AG20443 (cell line): ENCODE measurements at places on chromosomes 1 and 21.

DNA sequence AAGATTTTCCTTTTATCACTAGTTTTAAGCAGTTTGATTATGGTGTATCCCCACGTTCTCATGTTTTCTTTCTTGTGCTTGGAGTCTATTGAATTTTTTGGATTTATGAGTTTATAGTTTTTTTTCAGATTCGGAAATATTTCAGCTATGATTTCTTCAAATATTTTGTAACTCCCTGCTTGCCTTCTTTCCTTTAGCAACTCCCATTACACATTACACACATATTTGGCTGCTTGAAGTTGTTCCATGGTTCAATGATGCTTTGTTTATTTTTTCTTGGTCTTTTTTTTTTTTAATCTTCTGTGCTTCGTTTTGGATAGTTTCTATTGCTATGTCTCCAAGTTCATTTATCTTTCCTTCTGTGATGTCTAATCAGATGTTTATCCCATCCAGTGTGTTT is 48.5 kb upstream of the WARS2 start:
- DNase-seq = peak; percentile 41

- DNase-seq = peak; percentile 64
Measured at GRCh38 chr1:246597340-246597739, 31.1 kb downstream of the CNST start.

- DNase-seq = no peak
Measured at GRCh38 chr1:41366455-41367287, 5.4 kb downstream of the FOXO6 start.

- DNase-seq = peak; percentile 11
Measured at GRCh38 chr1:44903011-44903680, 60.1 kb upstream of the PTCH2 start.

DNA sequence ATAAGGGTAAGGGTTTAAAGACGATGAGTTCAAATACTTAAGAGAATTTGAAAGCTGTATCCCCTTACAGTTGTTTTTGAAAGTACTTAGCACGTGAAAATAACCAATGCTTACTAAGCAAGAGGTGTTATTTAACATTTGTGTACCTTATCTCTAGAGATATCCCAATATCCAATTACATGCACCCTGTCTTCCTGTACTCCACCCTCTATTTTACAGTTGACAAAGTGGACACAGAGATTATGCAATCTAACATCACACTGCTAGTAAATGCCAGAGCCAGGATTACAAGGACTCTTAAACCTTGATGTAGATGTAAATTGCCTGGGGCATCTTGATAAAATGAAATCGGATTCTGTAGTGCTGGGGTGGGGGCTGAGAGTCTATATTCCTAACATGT is 72.0 kb downstream of the GDAP2 start:
- no peak for DNase-seq

DNA sequence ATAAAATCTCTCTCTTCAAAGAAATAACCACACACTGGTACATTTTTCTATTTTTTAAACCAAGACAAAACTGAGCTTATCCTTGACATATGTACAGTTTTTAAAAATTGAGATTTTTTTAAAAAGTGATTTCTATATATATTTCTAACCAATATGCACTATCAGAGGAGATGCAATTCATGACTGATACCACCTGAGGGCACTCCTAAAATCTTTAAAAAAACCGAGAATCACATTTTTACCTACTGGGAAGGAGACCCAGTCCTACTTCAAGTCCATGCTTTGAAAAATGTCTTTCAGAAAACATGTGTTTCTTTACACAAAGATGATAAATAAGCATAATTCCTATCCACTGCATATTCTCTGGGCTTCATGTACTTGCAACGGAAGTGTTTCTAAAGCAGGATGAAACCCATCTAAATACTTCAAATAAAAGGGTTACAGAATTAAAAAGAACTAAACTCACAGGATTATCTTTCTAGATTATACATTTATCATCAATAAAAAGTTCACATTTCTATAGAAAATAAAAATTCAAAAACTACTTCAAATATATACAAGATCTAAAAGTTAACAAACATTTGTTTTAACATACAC is 98.6 kb downstream of the ENAH start:
- peak; percentile 34 for DNase-seq

- no peak for DNase-seq
Measured at GRCh38 chr1:219985169-219985568, 56.8 kb upstream of the SLC30A10 start.

GRCh38 chr1:79760531-79760930 is 754.0 kb upstream of the ADGRL4 start:
- no peak for DNase-seq

GRCh38 chr1:104932949-104933679 is 1183.4 kb downstream of the AMY1C start:
- no peak for DNase-seq

DNA sequence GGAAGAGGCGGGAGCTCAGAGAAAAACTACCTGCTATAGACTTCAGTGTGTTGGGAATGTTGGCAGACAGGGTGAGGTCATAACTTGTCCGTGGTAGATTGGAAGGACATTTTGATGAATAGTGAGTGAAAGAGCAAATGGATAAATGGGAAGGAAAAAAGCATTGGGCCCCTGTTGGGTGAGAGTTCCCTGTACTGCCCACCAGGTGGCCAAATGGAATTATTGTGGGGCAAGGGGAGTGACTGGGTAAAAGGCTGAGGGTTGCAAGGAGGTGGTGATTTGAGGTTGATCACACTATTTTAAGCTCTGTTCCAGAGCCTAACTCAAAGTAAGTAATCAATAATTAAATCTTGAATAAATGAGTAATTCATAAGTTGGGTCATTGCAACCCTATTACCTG is 60.4 kb downstream of the MRPS6 start:
- DNase-seq = no peak

GRCh38 chr1:41278076-41278475 is 36.0 kb upstream of the SCMH1 start:
- DNase-seq = no peak

- no peak for DNase-seq
Measured at GRCh38 chr1:17069452-17070162, 15.8 kb upstream of the SDHB start.

GRCh38 chr1:184255560-184255959 is 131.3 kb upstream of the C1orf21 start:
- no peak for DNase-seq

GRCh38 chr21:37758982-37759381 is 157.3 kb downstream of the KCNJ6 start:
- DNase-seq = peak; percentile 85

DNA sequence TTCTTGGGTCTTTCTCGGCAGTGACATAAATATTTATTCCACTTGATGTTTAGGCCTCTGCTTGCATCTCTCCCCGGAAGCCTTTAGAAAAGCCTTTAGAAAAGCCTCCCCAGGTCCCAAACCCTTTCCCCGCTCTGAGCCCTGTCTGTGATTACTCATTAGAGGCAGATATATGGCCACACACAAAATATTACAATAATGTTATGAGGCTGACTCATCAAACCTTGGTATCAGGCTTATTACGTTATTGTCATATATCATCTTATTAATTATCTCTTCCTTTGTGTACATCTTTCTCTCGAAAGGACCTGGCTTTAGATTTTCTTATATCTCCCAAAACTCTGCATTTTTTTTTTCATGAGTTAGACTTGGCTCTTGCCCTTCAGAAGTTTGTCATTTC is 69.5 kb downstream of the FGGY start:
- DNase-seq = no peak
